CD4-positive, alpha-beta T cell treated with Interleukin-4 for 4 hours (primary cell): ENCODE measurements at places on chromosomes 1 and 21.

DNA sequence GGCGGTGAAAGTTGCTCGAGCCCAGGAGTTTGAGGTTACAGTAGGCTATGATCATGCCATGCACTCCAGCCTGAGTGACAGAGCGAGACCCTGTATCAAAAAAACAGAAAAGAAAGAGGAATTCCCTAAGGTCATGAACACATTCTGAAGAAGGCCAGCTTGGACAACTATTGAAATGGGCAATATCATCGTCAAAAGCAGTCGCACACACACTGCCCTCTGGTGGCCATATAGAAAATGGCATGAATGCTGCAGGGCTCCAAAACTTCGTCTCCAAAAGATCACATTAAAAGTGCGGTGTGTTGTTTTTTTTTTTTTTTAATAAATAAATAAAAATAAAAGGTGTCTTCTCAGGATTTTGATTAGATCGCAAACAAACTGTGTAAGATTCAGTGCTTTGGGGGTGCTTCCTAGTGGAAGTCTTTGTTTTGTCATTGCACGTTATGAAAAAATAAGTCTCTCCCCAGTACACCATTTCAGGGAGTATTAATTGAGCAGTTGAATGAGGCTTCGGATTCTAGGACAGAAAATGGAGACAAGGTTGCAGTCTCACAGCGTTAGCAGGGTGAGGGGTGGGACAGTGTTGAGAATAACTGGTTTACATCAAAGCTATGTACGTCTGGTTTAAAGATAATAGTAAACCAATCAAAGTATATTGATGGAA is 87.5 kb upstream of the FMN2 start:
- DNase-seq, result peak; percentile 17

- no peak for DNase-seq
Measured at GRCh38 chr1:96384611-96385010, 337.0 kb upstream of the PTBP2 start.

DNA sequence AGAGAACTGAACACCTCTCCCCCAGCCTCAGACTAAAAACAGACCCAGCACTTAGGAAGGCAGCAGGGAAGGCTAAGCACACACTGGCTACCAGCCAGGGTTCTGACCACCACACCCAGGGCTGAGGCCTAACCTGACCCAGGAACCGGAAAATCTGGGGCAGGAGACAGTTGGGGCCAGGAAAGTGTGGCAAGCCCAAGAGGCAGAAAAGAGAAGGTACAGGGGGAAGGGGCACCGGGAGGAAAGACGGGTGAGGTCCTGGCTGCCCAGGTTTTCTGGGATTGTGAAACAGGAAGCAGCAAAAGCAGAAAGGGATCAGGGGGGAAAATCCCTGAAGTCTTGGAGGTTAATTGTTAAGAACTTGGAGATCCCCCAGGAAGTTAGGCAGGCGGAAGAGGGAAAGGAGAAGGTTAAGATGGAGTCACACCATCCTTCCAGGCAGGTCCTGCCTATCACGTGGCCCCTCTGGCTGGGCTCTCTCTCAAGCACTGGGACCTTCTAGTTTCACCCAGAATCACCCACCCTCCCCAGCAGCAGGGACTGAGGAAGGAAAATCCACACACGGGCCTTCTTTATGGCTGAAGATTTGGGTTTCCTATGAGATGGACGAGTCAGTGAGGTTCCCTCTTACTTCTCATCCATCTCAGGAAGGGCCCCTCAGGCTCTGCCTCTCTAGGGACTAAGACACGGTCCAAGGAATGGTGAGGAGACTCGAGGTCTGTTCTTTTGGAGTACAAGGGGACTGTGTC is 2.6 kb downstream of the HDGF start:
- DNase-seq, result peak; percentile 33

GRCh38 chr1:7666249-7666648 is 104.8 kb upstream of the VAMP3 start:
- DNase-seq, result no peak

- DNase-seq, result no peak
Measured at GRCh38 chr1:215032911-215033526, 49.5 kb upstream of the KCNK2 start.

GRCh38 chr1:47859092-47859743 is 138.0 kb downstream of the TRABD2B start:
- DNase-seq, result no peak

- no peak for DNase-seq
Measured at GRCh38 chr1:210757677-210758076, 376.3 kb downstream of the KCNH1 start.

DNA sequence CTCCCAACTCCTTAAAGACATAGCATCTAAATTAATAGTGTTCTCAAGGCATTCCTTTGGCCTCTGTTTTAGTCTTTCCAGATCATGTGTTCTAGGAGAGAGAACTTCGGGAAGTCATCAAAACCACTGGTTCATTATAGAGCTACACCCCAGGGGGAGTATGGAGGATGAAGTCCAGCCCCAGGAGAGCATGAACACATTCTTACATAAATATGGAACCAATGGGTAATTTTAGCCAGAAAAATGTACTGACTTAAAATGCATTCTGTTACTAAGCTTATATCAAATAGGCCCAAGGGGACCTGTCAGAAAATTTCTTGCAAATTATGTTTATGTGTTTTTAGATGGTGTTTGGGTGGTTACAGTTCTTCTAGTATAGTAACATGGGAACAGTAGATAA is 165.2 kb downstream of the NTMT2 start:
- no peak for DNase-seq

GRCh38 chr1:200880212-200880611 is 7.4 kb downstream of the GPR25 start:
- peak; percentile 49 for DNase-seq

GRCh38 chr1:218351391-218352074 is 6.4 kb downstream of the TGFB2 start:
- DNase-seq, result peak; percentile 3

DNA sequence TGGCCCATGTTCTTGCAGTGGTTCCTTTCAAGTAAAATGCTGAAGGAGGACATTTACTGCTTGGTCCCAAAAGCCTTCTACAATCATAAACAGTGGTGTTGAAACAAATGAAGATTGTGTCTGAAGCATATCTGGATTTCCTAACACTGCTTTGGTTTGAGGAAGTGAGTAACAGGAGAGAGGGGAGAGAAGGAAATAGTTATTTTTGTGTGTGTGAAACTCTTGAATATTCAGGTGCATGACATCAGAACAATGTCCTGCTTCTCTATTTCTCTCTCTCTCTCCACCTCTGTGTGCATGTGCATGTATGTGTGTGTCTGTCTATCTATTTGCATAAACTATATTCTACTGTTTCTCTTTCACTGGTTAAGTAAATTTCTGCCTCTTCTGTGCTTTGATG is 61.4 kb upstream of the TNFSF18 start:
- DNase-seq, result no peak

- no peak for DNase-seq
Measured at GRCh38 chr1:78237364-78237916, 191.7 kb downstream of the GIPC2 start.

DNA sequence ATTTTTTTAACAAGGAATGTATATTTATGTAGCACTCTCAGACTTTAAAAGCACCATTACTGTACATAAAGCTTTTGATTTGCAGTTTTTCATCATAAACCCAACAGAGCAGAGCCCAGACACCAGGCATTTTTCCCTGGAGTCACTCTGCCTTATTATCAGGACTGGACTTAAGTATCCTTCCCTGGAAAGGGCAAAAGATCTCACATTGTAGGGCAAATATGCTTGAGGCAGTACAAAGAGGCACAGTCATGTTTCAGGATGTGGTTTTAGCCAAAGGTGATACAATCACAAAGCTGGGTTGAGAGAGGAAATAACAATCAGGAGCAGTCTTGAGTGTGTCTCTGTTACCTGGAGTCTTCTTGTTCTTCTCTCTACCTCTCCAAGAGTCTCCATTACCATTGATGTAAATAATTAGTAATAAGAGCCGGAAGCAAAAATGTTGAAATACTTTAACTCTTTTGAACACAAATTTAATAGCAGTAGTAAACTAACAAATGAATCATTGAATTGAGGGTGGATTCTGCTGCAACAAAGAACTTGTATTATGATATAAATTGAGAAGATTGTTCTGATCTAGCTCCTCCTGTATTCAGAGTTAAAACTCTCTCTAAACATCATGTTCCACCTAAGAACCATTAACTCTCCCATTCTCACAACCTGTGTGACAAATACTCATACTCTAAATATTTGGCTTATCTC is 160.5 kb downstream of the LTN1 start:
- DNase-seq, result peak; percentile 75

GRCh38 chr1:228144193-228144992 is 4.3 kb downstream of the GUK1 start:
- no peak for DNase-seq

GRCh38 chr1:76142771-76143540 is 68.4 kb downstream of the ST6GALNAC3 start:
- no peak for DNase-seq

- DNase-seq, result no peak
Measured at GRCh38 chr1:239662950-239663349, 276.6 kb downstream of the CHRM3 start.

GRCh38 chr1:147494998-147495580 is 46.2 kb upstream of the BCL9 start:
- DNase-seq, result peak; percentile 70

DNA sequence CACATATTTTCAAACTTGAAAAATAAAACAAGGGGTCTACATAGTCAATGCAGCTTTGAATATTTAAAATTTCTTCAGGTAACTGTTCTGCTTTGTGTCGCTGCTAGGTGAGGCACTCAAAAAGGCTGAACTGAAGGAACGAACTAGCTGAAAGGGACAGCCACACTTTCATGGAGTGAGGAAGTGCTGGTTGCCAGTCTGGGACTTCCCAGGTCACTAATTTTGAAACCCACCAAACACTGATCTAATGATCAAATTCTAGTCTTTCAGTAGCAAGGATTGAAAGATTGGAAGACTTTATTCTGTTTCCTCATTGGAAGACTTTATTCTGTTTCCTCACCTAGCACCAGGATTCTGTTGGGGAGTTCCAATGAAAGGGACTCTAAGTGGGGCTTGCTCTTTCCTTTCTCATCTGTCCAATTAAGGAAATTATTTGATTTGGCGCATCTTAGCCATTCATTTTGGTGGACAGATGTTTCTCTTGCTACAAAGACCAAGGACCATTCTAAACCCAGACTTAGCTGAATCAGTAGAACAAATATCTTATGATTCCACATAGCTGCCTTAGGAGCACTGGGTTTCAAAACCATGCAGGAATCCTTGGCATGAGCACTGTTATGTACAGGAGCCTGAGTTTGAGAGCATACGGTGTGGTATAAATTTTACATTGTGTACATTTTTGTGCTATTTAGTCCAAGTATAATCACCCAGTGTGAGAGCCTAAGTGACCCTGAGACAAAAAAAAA is 10.9 kb upstream of the ARID1A start:
- no peak for DNase-seq

DNA sequence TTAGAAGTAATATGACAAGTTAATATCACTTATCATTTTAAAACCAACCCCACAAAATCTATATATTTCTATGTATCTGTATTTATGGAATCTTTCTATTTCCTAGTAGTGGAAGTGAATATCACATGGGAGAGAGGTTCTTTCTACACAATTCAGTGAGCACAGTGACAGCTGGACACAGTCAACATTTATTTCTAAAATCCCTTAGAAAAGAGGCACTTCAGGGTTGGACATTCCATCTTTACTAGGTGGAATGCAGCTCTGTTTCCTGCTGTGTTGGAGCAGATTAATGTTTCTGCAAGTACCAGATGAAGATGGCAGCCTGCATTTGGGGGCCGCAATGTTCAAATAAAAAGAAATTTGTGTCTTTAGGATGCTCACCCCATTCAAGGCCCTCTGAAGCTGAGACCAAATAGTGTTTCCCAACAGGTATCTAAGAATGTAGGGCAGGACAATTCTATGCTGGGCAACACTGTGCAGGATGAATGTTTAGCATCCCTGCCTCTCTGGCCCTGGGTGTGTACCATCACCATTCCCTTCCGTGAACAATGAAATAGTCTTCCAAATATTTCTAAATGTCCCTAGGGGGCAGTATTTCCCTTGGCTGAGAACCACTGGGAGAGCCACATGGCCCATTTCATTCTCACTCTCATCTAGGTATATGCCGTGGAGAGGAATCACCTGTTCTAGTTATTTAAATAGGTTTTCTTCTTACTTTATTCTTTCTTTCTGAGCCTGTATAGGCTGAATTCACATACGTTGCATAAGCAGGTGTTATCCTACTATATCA is 394.8 kb downstream of the PRDM2 start:
- DNase-seq, result no peak

DNA sequence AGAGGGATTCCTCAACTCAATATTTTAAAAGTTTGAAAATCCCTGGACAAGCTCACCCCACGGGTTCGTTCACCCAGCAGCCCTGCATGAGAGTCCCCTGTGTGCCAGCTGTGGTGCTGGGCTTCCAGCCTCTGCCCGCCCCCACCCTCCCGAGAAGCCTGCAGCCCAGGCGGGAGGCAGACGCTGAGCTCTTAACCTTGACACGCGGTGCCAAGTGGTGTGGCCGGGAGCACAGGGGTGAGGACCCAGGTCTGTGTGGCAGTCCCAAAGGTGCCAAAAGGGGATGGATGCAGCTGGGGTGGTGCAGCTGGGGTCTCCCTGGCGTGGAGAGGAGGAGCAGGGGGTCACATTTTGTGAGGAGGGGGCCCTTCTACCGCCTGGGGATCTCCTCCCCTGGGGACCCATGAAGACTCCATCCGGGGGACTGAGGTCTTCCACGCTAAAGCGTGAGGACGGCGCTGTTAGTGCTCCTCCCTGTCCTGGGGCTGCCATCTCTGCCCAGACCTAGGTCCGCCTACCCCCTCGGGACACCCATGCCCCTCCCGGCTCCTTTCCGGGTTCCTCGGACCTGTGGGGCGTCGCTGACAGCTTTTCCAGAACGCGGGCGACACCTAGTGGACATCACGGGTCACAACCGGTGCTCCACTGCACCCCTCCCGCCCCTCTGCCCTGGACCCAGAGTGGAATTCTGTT is 12.9 kb downstream of the PLA2G2F start:
- DNase-seq, result peak; percentile 70

GRCh38 chr1:229229721-229230139 is 41.2 kb upstream of the RAB4A start:
- DNase-seq, result no peak

DNA sequence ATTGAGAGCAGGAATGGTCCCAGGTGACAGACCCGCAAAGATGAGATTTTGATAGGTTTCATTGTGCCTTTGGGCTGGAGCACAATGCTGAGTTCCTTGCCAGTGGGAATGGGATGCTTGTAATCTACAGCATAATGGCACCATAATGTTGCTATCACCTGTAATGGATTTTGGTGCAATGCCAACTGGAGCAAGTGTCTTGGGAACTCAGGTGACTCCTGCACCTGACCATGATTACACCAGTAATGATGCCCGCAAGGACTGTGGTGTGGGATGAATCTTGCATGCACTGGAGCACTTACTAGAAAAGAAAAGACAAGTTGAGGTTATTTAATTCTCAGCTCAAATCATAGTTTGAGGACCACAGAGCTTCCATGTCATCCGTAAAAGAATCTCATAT is 96.7 kb downstream of the PTPRU start:
- DNase-seq, result no peak

- no peak for DNase-seq
Measured at GRCh38 chr1:52281518-52281917, 84.5 kb downstream of the CC2D1B start.

GRCh38 chr1:27141266-27142003 is 13.5 kb downstream of the SLC9A1 start:
- DNase-seq, result no peak
